ENCODE measurements at places on chromosomes 6 and 20.

- DNase-seq, result no peak
Observed at GRCh38 chr6:167855825-167856425, 29.2 kb downstream of the AFDN start.

- DNase-seq, result no peak
Observed at GRCh38 chr20:21064924-21065323, 41.2 kb downstream of the LINC00237 start.

GRCh38 chr6:147974376-147974775 lies 368.3 kb upstream of the SASH1 start:
- no peak for DNase-seq

GRCh38 chr6:38725414-38726183 lies 10.5 kb downstream of the DNAH8 start:
- DNase-seq, result no peak

DNA sequence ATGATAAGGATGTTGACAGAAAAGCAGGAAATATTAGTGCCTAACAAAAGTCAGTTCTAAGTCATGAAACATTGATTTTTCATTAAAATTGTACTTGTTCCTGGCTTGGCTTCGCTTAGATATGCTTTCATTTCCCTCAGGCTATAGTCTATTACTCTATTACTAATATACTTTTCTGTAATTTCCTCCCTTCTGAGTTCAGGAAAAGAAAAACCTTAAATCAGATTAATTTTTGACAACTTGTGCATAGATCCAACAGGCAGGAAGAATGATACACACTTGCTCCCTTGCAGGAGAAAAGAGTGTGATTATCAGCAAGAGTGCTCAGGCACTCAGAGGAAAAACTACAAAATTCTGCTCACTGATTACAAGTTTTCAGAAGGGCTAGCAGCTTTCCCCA lies 145.2 kb upstream of the THEMIS start:
- no peak for DNase-seq

DNA sequence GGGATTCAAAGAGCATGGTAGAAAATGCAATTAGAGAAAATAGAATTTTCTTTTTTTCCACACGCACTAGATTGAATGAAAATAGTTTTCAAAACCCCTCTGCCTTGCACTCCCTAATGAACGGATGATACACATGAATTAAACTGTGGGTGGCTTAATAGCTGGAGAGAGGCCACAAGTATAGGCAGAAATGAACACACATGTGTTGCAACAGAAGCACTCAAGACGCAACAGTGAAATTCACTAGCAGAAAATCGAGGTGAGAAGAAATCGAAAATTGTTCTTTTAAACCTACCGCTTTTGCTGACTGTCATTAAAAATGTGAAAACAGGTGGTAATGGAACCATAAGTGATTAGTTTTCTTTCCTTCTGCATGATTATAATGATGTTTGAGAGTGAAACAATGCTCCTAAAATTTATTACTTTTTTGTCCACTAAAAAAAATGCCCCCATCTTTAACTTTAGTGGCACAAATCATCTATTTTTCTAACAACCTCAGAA lies 80.1 kb upstream of the SHLD1 start:
- no peak for DNase-seq
